ENCODE measurements at places on chromosomes 11 and 22.

- DNase-seq, result no peak
These were observed 35.6 kb upstream of the SYT7 start for GRCh38 chr11:61616434-61616833.

DNA sequence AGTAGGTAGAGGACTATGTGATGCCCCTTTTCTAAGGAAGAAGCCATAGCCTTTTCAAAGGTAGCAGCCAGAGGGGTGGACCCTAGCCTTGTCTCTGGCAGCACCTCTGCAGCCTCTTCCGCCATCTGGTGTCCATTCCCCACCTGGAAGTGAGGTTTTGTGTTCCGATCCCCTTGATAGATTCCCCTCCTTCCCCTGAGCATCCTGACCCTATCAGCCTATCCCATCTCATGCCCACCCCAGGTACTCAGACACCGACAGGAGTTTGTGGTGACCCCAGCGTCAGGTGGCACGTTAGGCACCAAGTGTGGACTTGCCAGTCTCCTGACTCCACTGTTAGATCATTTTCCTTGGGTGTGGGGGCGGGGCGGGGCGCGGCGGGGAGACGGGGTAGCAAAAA is 398 bp upstream of the FAM89B start:
- DNase-seq, result no peak

DNA sequence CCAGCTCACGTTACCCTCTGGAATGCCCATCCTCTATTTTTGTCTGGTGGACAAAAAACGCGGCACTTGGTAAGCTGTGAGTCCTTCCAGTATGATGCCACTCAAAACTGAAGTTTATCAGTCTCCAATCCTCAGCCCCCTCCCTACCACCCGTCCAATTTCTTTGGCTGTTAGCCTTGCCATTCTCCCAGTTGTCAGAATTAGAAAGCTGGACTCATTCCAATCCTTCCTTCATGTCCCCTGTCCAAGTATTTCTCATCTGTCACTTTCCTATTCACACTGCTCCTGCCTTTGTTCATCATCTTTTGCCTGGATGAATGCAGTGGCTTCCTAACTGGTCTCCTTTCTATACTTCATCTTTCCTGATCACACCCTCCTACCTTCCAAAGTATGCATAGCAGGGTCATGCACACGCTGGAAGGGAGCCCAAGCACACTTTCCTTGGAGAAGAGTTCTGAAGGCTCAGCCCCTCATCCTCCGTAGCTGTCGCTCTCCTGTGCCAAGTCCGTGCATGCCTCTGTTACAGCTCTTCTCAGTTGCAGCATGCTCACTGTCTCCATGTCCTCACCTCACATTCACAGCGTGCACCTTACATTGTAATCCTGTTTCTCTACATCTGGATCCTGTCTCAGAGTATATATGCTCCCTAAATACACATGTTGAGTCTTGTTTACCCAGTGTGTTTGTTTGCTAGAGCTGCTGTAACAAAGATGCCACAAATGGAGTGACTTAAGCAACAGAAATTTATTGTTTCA is 19.4 kb downstream of the APLP2 start:
- no peak for DNase-seq

DNA sequence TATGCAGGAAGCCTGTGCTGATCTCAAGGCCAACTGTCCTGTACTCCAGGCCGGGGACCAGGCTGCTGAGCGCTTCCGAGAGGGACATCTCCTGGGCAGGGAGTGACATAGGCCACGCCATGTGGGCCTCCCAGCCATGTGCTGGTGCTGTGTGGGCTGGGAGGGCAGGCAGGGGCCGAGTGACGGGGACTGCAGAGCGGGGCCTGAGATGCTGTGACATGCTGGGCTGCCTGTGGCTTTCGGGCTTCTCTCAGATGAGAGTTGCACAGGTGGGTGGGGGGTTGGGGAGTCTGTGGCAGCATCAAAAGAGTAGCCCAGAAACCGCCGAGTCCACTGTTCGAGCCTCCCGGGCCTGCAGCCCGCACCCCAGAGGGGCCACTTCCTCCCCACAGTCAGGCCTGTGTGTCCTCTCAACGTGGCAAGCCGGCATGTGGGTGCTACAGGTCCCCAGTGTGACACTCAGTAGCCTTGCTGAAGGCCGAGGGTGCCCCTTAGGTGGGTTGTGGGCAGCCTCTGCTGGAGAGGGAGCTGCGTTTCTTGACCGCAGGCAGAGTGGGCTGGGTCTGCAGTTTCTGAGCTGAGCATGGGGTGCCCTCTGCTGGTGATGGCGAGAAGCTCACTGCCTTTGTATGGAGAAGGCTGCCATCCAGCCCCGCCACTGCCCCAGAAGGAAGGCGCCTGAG is 101.2 kb downstream of the BCR start:
- DNase-seq, result no peak

GRCh38 chr22:40409613-40410113 is 39.3 kb downstream of the SGSM3 start:
- no peak for DNase-seq

GRCh38 chr22:19805821-19806212 is 45.2 kb downstream of the TBX1 start:
- DNase-seq, result no peak

- DNase-seq, result no peak
These were observed 10.0 kb upstream of the AMBRA1 start for GRCh38 chr11:46603704-46604308.
